Left colon (tissue), 2 donors: ENCODE measurements at places on chromosomes 4 and X. TPM values are rescaled to one million over a fixed set of nuclear protein-coding genes. Genes with fewer than 3 reads are reported as not detected.

DNA sequence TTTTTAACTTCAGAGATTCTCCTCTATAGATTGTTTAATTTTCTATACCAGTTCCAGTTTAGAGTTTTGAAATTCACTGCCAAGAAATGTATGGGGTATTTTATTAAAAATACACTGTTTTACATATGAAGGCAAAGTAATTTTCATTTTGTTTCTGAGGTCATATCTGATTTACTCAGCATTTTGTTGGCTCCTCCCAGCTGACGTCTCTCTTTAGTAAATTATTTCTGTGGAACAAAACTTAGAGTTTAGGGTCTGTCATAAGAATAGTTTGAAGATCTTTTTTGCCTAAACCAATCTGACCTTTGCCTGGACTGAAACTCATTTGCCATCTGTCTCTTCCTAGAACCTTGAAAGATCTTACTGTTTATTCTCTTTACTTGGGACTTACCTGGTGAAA lies 16.9 kb downstream of the FNIP2 start:
- no peak for DNase-seq

- no peak for DNase-seq
Observed at GRCh38 chr4:93201471-93202096, 627.0 kb upstream of the ATOH1 start.

- DNase-seq: no peak
Observed at GRCh38 chr4:89492581-89493071, 185.0 kb upstream of the GPRIN3 start.

GRCh38 chrX:115138040-115138439 lies 51.2 kb upstream of the RBMXL3 start:
- no peak for DNase-seq

- DNase-seq: no peak
Observed at GRCh38 chr4:26273616-26273980, 47.2 kb upstream of the RBPJ start.

- DNase-seq: no peak
Observed at GRCh38 chr4:60588556-60588955, 611.6 kb upstream of the ADGRL3 start.

DNA sequence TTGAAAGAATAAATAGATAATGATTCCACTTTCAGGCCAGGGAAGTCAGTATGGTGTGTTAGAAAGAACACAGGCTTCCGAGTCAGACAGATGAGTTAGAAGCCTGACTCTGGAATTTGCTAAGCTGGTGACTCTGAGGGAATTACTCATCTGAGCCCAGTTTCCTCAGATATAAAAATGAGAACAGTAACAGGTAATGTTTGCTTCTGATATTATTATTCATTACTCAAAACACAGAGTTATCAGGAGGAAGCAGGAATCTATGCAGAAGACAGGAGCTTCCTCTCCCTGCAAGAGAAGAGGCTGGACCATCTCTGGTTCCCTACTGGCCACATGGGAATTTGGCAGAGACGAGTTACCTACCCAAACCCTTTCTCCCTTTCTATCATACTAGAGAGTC lies 163.1 kb downstream of the EVC2 start:
- no peak for DNase-seq

- DNase-seq: peak; percentile 81
Observed at GRCh38 chr4:104967034-104967401, 179.7 kb upstream of the TET2 start.

DNA sequence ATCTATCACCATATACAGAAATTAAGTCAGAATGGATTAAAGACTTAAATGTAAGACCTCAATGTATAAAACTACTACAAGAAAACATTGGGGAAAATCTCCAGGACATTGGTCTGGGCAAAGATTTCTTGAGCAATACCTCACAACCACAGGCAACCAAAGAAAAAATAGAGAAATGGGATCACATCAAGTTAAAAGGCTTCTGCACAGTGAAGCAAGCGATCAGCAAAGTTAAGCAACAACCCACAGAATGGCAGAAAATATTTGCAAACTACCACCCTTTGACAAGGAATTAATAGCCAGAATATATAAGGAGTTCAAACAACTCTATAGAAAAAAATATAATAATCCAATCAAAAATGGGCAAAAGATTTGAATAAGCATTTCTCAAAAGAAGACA lies 236.9 kb upstream of the EMCN start:
- no peak for DNase-seq

DNA sequence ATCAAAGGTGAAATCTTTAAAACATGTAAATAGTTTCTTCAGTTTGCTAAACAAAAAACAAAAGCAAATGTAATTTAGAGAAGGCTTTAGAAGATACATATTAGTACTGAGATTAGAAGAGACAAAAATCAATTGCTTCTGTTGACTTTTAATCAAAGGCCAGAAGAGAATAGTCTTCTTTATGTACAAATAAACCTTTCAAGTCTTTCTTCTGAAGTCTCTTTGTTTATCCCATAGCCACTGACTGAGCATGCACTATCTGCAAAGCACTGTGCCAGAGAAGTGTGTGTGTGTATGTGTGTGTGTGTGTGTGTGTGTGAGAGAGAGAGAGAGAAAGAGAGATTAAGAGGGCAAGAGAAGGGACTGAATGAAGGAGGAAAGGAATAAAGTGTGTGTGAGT lies 198.4 kb downstream of the GLUD2 start:
- no peak for DNase-seq

DNA sequence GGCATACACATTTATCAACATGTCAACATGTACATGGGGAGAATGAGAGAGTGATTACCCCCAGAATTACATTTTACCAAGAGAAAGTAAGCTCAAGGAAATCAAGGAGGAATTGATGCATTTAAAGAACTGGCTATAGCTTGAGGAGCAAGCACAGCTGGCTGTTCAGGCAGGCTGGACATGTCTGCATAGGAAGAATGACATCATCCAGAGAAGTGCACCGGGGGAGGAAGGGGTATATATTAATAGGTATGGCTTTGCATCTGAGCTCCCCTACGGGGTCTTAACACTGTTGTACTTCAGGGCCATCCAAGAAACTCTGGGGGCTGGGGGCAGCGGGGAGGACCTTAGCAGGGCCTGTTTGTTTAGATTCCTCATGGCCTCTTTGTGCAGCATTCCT lies 222.4 kb upstream of the VCX start:
- DNase-seq: no peak

DNA sequence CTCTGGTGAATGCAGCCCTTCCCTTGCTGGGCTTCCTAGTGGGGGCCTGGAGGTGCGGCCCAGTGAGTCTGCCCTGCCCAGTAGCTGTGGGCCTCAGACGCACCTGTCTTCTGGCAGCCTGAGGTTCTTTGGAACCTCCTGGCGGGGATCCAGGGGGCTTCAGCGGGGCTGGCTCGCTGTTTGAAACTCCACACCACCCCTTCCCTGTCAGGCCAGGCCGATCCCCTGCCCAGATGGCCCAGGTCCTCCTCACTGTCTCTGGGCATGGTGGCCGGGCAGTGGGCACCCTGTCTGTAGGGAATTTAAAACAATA lies 10.7 kb upstream of the NKX1-1 start:
- peak; percentile 8 for DNase-seq

DNA sequence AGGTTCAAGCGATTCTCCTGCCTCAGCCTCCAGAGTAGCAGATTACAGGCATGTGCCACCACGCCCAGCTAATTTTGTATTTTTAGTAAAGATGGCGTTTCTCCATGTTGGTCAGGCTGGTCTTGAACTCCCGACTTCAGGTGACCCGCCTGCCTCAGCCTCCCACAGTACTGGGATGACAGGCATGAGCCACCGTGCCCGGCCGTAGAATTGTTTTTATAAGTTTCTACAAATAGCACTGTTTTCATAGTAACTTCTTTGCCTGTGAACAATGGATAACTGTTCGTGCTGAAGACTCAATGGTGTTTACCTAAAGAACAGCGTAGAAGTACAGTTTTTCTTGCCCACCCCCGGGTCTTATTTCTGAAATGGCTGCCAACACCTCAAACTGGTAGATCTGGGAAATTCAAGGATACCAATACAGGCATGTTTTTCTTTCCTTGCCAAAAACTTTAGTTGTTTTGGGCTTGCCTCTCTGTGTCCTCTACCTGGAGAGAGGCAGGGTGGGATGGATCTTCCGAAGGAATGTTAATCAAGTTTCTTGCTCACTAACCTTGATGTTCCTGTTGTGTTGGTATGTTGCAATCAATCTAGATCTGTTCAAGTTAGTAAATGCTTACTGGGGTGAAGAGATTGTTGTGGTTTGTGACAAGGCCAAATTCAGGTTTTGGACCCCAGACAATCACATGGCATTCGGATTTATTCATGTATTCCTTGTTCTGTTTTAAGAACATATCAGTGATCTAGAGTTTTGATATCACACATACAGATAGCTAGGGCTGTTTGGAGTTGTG lies 2.8 kb upstream of the RUFY3 start:
- DNase-seq: no peak

Gene TMEM271
- not detected for total RNA-seq

Gene IL2
- total RNA-seq: not detected

Gene SUPT20HL1
- total RNA-seq: not detected

Gene ANK2
- 7.4 TPM for total RNA-seq

Gene PPBP
- total RNA-seq: not detected
